ENCODE measurements at places on chromosomes 13 and 19.

DNA sequence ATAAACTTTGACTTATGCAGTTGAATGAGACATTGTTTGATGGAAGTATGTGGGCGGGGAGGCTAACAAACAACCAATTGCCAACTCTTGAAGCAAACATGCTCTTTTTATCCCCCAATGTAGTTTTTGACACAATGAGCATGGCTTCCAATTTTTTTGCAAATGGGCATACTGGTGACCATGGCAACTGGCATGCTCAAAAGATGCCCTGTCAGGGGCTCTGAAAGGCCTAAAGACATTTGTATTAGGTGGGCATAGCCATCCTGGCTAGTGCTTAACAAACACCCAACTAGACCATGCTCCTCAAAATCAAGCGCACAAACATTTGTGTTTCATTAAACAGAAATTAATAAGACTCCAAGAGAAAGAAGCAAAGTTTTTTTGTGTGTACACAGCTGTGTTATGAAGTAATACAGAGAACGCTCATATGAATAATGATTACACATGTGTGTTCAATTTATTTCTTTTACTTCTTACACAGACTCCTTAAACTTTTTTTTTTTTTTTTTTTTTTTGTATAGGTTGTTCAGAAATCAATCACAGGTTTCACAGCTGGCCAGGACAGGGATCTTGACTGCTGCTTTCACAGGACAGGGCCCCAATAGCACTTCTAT, 95.6 kb downstream of the DLEU7 start:
- DNase-seq: no peak

- DNase-seq: no peak
These were observed 1893.9 kb downstream of the PCDH9 start for GRCh38 chr13:65336087-65336749.

DNA sequence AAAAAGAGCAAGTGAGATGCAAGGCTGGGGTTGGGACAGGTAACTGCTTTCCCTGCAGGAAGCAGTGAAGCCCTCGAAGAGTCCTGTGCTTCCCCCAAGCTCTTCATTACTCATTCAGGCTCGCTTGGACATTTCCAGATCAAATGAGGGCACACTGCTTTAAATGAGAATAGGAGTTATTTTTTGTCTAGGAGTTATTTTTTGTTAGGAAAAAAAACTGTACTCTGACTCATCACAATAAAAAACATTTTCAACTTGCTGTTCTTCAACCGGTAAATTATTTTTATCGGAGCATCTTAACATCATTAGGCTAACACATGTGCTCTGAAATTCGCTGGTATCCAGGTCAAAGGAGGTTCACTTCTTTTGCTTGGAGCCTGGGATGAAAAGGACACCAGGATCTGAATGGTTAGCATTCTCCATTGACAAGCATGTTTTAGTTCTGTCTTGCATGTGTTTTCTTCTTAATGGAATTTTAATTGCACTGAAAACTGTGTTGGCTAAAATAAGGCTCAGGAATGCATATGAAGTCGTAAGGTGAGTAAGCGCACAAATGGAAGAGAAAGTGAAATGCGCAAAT, 80.7 kb upstream of the STK24 start:
- no peak for DNase-seq

- no peak for DNase-seq
These were observed at the start of gene TMTC4 for GRCh38 chr13:100674572-100674871. Gene TMTC4, minus strand, starts transcription at chr13:100674795. Its CDS starts 4,433 bp downstream, at chr13:100670362.

- no peak for DNase-seq
These were observed 64.7 kb downstream of the ZNF823 start for GRCh38 chr19:11674067-11674492.

DNA sequence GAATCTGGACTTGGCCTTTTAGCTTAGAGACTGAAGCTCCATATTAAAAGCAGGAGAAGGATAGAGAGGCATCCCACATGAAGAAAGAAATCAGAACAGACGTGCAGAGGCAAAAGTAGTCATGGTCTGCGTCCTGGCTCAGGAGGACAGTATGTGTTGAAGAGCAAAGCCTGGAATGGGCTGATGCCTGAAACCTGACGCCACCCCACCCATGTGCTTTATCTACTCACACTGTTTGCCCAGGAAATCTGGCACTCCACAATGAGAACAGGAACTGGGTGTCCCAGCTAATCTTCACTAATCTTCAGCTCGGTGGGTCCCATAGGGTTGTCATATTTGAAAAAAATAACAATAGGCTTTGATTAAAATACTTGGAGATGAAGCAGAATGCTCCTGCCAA, 549.0 kb upstream of the GPC6 start:
- DNase-seq: no peak

- no peak for DNase-seq
These were observed 567 bp downstream of the ALKBH6 start for GRCh38 chr19:36013280-36014011.

- peak; percentile 50 for DNase-seq
These were observed 714 bp downstream of the NDFIP2 start for GRCh38 chr13:79481685-79482052.

DNA sequence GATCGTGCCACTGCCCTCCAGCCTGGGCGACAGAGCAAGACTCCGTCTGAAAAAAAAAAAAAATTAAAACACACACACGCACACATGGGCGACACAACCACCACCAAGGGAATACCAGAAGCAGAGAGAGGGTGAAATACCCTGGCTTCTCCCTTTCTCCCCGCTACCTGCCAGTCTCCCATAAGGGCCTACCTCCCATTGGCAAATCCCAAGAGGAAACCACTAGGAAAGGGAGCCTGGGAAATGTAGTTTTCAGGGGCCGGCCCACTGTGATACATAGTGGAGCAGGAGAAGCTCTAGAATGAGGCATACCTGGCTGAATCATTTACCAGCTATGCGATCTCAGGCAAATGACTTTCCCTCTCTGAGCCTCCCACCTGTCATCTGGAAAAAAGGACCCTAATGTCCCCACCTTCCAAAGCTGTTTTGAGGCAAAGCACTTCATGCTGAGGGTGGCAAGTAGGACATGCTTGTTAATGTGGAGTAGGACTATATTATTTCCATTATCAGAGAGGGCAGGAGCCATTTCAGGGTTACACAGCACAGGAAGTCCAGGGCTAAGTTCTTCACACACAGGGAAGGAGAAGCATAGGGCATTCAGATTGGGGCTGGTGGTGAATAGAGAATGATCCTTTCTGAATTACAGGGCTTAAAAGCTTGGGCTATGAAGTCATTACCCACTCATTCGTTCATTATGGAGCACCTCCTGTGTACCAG, 14.3 kb upstream of the HNRNPUL1 start:
- no peak for DNase-seq

GRCh38 chr13:28401303-28402056, 93.4 kb downstream of the FLT1 start:
- DNase-seq: no peak
